ENCODE measurements at places on chromosomes 5 and 9. TPM values are rescaled to one million over a fixed set of nuclear protein-coding genes. Genes with fewer than 3 reads are reported as not detected.

The TAS2R1 gene
- total RNA-seq, result not detected

GRCh38 chr9:127921557-127922120 lies 4.8 kb upstream of the ST6GALNAC4 start:
- H3K4me1 ChIP-seq, result no peaks in the 10 kb centered on the region
- H3K4me3 ChIP-seq, result no peak overlapping the region
- no peaks in the 10 kb centered on the region for H3K27me3 ChIP-seq
- H3K27ac ChIP-seq, result no peak overlapping the region
- no peaks in the 10 kb centered on the region for H3K36me3 ChIP-seq

The ROR2 gene
- 5.8 TPM for total RNA-seq

The STKLD1 gene
- total RNA-seq, result 1.4 TPM

- no peak overlapping the region for H3K4me3 ChIP-seq
- H3K4me1 ChIP-seq, result no peaks in the 10 kb centered on the region
- DNase-seq, result no peak
- no peaks in the 10 kb centered on the region for H3K27me3 ChIP-seq
- no peak overlapping the region for H3K27ac ChIP-seq
Measured at GRCh38 chr9:12723409-12724028, 30.3 kb downstream of the TYRP1 start.
